ENCODE measurements at places on chromosomes 4 and X. TPM values are rescaled to one million over a fixed set of nuclear protein-coding genes. Genes with fewer than 3 reads are reported as not detected.

The C4orf17 gene
- total RNA-seq = not detected

DNA sequence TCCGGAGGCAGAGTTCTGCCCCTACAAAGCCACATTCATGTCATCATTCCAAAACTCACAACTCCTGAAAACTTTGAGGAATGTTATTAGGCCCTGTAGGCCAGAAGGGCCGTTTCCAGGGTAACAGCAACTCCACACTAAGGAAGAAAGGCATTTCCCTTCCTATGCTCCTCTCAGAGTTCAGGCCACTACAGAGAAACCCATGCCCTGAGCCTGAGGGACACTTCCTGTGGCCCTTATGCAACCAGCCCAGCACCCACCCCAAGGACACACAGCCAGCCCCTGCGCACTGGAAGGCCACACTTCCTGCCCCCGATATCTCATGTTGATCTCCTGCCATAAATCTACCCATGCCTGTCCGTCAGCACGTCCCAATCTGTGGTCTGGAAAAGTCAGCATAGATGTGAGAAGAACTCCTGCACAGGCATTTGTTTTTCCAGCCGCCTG is 289.3 kb downstream of the BCOR start:
- no peaks in the 10 kb centered on the region for H3K27me3 ChIP-seq
- no peak for DNase-seq
- no peak overlapping the region for H3K27ac ChIP-seq
- H3K36me3 ChIP-seq = no peaks in the 10 kb centered on the region

DNA sequence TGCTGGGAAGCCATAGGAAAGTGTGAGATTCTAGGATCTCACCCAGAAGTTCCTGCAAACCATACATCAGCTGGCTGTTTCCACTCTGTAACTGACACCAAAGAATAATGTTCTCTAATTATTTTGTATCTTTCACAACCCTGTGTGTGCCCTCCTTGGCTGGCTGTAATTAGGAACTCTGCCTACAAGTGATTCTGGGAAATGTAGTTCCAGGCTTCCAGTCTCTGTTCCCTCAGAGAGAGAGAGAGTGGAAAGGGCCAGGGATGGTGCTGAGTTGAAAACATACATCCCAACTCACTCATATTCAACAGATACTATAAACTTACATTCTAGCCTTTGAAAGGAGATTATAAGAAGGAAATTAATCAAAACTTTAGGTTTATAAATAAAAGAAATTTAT is 57.5 kb upstream of the C1QTNF7 start:
- no peak for DNase-seq
- H3K4me1 ChIP-seq = peaks cover 3% of the 10 kb centered on the region
- no peak overlapping the region for H3K27ac ChIP-seq
- H3K36me3 ChIP-seq = no peaks in the 10 kb centered on the region
- H3K27me3 ChIP-seq = no peaks in the 10 kb centered on the region

GRCh38 chr4:86338521-86338920 is 21.3 kb downstream of the MAPK10 start:
- no peak for DNase-seq
- H3K4me3 ChIP-seq = no peak overlapping the region
- peaks cover 7% of the 10 kb centered on the region for H3K4me1 ChIP-seq
- no peaks in the 10 kb centered on the region for H3K27me3 ChIP-seq
